ENCODE measurements at places on chromosomes 12 and 14.

GRCh38 chr12:70772836-70773235, 135.6 kb upstream of the PTPRB start:
- DNase-seq = no peak

- no peak for DNase-seq
These were observed 12.3 kb downstream of the EMP1 start for GRCh38 chr12:13208533-13209435.

DNA sequence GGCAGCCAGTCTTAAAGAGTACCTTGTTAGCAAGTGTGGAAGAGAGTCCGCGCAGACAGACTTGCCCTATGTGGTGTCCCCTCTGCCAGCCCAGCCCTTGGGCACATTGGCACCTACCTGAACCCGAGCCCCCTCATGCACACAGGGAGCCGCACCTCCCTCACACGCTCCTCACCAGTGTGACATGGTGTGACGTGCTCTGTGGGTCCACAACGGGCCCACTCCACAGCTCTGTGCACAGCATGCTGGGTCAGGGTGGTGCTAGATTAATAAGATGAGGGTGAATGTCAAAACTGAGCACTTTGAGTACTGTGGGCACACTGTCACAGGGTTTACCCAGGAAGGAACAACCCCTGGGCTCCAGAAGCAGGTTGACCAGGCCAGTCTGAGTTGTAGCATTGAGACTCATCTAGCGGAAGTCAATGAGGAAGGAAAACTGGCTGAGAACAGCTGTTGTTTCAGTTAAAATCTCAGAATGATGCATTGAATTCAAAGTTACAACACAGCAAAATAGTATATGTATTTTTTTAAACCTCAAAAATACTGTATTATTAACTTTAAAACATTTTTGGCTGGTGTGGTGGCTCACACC, 53.4 kb upstream of the AMN start:
- DNase-seq = no peak

DNA sequence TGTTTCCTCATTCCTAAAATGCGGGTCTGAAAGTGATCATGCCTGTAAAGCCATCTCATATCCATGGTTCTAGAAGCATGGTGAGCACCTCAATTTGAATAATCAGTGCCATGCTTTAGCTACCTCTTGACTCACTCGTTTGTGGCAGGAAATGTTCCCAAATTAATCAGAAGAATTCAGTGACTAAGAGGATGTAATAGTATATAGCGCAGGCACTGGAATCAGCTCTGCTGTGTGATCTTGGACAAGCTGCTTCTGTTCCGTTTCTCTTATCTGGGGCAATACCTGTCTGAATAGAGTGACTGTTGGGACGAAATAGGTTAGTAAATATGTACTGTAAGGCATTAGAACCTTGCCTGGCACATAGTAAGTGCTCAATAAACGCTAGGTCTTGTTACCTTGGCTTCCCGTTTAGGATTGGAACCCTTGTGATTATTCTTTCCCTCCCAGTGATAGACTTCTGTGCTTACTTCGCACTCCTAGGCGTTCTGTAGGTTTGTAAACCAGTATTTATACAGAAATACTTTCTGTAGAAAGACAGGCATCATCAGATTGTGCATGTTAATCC, 820 bp upstream of the SMAGP start:
- DNase-seq = no peak

DNA sequence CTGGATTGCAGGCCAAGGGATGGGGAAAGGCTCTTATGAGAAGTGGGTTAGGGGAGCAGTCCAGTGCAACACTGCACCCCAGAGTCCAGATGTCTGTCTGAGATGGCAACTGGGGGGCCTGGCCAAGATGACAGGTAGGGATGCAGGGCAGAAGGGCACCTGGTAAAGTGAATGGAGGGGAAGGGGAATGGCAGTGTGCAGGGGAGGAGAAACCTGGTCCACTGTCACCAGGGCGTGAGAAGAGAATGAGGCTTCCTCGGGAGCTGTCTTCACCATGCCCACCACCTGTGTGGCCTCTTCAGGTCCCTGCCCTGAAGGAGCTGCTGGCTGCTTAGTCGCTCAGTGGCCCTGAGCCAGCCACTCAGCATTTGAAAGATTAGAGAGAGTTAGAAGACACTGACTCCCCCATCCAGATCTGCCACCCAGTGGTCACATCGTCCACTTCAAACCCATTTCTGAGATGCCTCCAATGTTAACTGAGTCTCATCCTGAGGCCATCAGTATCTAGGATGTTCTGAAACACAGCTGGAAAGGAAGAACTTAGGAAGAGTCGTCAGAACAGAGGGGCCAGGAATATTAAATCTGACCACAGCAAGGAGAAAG, 57.3 kb downstream of the PLEKHG3 start:
- no peak for DNase-seq

DNA sequence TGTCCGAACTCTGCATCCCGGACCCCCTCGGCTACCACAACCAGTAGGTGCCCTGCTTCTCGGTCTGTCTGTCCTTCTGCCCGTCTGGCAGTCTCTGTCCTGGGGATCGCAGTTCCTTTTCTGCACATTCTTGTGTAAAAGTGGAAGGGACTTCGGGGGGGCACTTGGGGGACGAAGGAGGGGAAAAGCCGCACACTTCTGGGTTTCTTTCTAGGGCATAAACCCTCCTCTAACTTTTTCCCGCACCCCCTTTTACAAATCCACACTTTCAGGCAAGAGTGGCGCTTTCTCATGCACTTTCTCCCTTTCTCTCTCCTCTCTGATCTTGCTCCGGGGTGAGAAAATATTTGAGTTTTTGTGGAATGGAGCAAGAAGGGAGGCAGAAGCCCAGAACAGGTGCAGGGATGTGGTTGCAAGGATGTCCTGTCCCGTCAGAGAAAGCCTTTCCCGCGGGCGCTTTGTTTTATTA, 506 bp downstream of the ESRRB start:
- no peak for DNase-seq

GRCh38 chr14:63991833-63992232, 139.0 kb downstream of the SYNE2 start:
- DNase-seq = no peak

DNA sequence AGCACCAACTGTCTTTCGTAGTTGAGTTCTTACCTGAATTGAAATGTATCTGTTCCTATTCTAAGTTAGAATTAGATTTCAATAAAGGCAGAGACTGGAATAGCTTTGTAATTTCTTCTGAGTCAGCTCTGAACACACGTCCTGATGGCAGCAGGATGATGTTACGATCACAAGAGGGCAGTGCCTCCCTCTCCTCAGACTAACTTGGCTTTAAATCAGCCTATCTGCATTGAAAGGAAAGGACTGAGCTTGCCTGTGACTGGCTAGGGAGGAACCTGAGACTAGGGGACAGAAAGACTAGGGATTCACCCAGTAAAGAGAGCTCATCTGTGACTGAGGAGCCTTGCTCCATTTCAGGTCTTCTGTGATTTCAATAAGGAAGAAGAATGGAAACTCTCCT, 323.7 kb upstream of the OR4E1 start:
- DNase-seq = no peak

DNA sequence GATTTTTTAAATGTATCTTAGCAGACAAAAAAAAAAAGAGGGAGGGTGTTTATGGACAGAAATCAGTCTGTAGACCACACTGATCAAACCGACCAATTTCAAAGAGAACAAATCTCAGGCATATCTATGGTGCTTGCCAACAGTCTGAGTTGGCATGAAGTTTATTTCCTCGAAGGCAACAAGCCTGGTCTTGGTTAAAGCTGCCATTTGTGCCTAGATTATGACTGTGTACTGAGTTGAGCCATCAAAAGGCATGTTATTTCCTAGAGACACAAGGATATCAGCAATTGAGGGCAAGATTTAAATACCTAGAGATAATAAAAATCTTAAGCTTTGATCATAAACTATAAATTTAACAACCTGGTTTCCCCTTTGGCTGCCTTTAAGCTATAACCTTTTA, 119.2 kb downstream of the SLC2A13 start:
- DNase-seq = no peak

- DNase-seq = no peak
These were observed 13.9 kb downstream of the ARPC3 start for GRCh38 chr12:110436231-110436630.

GRCh38 chr14:30988509-30988908, 36.9 kb upstream of the AP4S1 start:
- no peak for DNase-seq

- DNase-seq = no peak
These were observed 35.5 kb upstream of the UNC79 start for GRCh38 chr14:93395231-93395630.

DNA sequence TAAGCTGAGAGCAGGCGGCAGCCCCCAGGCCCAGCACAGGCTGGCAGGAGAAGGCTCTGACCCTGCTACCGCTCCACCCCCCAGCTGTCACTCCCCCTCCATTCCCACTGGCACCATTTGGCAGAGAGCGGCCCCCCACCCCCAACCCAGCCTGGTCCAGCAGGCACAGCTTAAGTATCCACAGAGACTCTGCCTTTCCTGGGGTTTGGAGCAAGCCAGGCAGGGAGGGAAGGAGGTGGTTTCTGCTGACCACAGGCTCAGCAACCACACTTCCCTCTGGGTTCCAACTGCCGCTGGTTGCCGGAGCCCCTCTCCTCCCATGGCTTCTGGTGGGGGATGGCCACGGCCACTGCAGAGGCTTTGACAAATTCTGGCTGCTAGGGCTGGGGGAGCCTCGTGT, 30.5 kb upstream of the CCND2 start:
- no peak for DNase-seq

DNA sequence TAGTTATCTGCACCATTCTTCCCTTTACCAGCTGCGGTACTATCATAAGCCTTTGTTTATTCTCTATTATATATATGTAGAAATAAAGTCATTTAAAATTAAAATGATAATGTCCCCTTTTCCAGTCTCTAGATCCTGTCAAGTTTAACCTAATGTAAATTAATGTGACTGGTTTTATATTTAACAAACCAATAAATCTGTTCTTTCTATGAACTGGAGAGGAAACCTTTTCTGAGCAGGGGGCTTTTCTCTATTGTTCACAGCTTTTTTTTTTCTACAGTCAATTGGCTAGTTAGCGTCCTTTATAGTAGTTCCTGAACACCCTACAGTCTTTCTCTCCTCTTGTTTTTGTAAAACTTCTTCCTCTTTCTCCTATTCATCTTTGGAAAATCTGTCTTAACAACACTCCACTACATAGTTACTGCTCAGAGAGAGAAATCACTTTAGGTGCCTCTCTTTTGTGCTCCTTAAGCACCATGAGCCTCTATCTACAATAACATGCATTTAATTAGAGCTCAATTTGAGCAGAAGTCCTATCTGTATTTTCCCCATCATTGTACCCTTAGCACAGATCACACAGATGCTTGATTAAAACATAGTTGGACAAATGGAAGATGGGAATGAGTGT, 332.6 kb upstream of the SYT1 start:
- no peak for DNase-seq

DNA sequence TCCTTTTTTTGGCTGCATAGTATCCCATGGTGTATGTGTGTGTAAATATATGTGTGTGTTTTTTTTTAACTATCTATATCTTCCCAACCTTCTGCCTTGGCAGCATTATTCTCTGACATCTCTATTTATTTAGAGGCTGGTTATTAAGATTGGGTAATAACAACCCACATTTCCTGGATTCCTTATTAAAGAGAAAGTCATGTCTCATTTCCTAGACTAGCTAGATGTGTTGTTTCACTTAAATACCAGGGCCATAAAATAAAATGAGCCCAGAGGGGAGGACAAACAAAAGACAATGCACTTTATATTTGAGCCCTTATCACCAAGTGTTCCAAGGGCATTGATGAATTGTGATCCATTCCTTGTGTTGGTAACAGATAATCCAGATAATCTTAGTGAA, 169.1 kb downstream of the SLC5A8 start:
- no peak for DNase-seq

DNA sequence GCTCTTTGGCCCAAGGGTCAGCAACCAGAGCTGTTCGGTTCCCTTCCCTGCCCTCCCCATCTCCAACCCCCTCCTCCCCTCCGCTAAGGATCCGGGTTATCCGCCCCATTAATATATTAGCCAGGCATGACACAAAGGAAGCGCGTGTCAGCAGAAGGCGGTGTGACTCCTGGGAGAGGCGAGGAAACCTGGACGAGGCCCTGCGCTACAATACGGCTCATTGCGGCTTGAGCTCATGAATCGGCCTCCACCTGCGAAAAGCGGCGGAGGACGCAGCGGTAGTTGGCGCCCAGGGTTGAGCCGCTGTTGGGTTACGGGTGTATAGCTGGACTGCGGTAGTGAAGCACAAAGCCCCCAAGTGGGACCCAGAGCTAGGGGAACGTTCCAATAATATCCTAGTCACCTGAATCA, 9.9 kb downstream of the FOXA1 start:
- no peak for DNase-seq

GRCh38 chr12:11716794-11717518, 67.5 kb downstream of the ETV6 start:
- no peak for DNase-seq

GRCh38 chr12:3572560-3572959, 81.6 kb downstream of the PRMT8 start:
- no peak for DNase-seq

DNA sequence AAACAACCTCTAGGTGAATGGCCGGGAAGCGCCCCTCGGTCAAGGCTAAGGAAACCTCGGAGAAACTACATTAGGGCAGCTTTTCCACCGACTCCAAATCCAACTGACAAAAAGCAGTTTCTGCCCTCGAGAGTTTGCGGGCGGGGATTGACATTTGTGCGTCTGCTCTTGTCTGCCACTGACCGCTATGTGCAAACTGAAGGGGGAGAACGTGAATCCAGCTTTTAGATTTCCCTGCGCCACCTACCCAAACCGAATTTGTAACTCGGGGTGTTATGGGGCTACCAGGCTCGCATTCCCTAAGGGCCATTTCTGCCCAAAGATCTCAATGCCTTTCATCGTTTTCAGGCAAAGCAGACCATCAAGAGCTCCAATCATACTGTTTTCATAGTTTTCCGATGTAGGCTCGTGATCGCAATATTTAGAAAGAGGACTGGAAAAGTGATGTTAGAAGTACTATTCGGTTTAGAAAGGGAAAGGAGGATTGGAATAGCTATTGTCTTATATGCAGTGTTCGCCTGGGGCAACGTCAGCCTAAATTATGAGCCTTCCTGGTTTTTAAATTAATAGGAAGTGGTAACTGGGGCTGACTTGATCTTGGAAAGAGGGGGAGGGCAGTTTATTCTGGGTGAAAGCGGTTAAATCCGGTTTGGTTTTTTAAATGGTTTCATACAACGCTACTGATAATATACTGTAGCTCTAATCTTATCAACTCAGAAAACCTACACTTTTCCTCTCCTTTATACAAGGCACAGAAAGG, 45.4 kb downstream of the BCAT1 start:
- peak; percentile 28 for DNase-seq

- DNase-seq = no peak
These were observed 245.2 kb upstream of the PLEKHG7 start for GRCh38 chr12:92457458-92458180.

GRCh38 chr12:79935624-79936345, 888 bp upstream of the PPP1R12A start:
- DNase-seq = no peak

GRCh38 chr12:96427269-96427729, 27.1 kb upstream of the CDK17 start:
- no peak for DNase-seq

All from substantia nigra (tissue), 51 donors.